ENCODE measurements at places on chromosomes 7 and 10.
A peak's percentile ranks its signal among the peaks of the same experiment; 100 is the strongest.

DNA sequence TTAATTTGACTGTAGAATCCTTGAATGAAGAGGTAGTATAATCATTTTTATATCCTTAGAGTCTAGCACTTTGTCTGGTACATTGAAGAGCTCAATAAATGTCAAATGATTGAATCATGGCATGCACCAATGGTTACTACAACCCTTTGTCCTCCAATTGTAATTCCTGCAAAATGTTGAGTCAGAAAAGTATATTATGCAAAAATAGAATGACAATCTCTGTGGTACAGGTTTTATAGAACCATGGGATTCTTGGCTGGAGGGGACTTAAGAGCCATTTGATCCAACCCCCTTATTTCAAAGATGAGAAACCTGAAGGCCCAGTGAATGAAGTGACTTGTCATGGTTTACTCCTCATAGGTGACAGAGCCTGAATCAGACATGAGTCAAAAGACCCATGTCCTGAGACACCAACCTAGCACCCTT is 30.9 kb upstream of the SMKR1 start:
- DNase-seq: no peak

DNA sequence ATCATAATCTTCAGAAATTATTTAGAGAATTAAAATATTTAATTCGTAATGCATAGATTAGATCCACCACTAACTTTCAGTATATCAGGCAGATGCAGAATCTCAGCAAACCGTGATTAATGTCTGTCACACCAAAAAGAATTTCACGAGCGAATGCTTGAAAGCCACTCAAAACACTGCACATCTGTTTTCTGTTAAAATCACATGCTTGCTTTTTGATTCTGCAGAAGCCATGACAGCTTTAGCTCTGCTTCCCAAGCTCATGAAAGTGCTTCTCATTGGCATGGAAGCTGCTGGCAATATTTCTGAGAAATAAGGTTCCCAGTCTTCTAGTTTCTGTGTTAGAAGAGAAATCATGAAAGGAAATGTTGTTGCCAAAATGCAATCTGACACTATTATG is 837.8 kb upstream of the LRRN3 start:
- no peak for DNase-seq

- no peak for DNase-seq
Measured at GRCh38 chr7:1087952-1088920, at the start of gene GPER1. GPER1 (plus strand) TSS chr7:1088113; CDS start chr7:1091729, 3,616 bp downstream.

- no peak for DNase-seq
Measured at GRCh38 chr7:71769326-71769725, 637.4 kb downstream of the GALNT17 start.

GRCh38 chr10:127534074-127534473 is 15.0 kb upstream of the NPS start:
- DNase-seq: no peak

GRCh38 chr7:105519353-105519752 is 2.7 kb downstream of the PUS7 start:
- DNase-seq: no peak

- DNase-seq: peak; percentile 82
Measured at GRCh38 chr7:139043823-139044812, 8.3 kb upstream of the ZC3HAV1L start.

DNA sequence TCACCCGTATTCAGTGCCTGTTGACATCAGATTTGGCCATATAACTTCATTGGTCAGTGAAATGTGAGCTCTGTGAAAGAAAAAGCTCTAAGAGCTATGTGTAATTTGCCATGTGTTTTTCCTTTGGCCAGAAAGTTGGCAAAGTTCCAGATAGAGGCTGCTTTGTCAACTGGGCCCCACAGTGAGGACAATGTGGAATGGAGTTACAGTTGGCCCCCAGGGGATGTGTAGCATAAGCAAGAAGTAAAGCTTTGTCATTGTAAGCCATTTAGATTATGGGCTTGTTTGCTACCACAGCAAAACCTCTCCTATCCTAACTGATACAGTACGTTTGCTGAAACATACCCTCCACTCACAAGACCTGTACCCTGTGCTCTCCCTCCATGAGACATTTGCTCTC is 119.1 kb upstream of the HABP2 start:
- DNase-seq: no peak

GRCh38 chr10:29962166-29962850 is 97.1 kb downstream of the JCAD start:
- DNase-seq: no peak

DNA sequence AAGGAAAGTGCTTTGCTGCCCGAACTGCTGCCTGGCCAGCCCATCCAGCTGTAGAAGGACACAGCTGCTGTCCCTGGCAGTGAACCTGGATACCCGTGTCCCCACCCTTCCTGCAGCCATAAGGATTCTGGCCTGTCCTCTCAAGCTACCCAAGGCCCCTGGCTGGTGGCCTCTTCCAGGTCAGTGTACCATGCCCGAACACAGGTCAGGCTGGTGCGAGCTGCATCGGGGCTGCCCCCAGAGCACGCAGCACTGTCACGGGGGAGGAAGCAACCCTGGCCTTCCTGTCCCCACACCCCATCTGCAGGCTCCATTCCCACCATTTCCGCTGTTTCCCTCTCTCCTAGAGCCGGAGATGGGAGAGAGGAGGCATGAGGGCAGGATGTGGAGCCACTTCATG is 30.5 kb upstream of the PWWP2B start:
- no peak for DNase-seq

DNA sequence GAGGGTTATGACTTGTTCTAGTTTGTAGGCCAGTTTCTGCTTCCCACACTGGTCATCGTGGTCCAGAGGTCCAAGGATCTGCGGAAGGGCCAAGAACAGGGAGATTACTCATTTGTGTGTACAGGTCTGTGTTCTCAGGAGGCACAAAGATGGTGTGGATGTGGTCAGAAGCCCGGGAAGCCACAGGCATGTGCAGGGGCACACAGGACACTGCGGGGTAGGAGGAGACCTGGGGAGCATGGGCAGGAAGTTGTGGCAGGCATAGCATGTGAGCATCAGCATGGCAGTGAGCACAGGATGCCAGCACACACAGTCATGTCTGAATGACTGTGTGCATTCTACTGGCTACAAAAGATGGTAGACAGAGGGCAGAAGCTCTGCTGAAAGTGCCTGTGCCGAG is 445.8 kb downstream of the PLXNA4 start:
- DNase-seq: no peak

- DNase-seq: no peak
Measured at GRCh38 chr7:3301449-3301731, 338 bp downstream of the SDK1 start.

DNA sequence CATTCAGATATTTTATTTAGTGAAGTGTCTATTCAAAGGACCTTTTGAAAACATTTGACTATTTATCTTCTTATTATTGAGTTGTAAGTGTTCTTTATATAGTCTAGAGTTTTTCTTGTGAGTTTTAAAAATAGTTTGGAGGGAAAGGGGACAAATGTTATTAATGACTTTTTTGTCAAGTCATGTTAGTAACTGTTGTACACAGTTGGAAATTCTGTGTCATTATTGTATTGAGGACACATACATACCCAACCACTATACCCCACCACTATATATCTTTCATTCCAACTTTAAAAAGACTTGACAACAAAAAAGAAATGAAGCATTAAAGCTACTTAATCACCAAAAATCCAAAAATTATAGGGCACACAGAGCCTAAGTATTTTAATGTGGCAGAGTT is 53.2 kb upstream of the OIT3 start:
- DNase-seq: no peak

GRCh38 chr7:81903115-81903514 is 133.3 kb upstream of the HGF start:
- DNase-seq: no peak

GRCh38 chr7:102883098-102883860 is 29.5 kb upstream of the LRRC17 start:
- DNase-seq: no peak

DNA sequence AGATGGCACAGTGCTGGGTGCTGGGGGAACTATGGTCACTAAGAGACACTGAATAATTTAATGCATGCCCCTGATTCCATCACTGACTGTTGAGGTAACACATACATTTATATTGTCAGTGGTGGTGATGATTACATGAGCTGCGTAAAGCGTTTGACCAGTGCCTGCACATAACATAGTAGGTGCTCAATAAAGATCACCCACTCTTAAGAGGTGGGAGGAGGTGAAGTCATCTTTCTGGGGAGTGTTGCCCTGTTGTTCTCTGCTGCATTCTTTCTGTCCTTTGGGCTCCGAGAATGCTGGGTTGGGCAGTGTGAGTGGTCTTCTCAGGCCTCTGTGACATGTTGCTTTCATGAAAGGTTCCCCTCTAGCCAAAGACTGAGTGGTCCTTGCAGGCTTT is 68.0 kb downstream of the TCF7L2 start:
- DNase-seq: no peak

- no peak for DNase-seq
Measured at GRCh38 chr10:75919913-75920312, 488.5 kb downstream of the LRMDA start.

DNA sequence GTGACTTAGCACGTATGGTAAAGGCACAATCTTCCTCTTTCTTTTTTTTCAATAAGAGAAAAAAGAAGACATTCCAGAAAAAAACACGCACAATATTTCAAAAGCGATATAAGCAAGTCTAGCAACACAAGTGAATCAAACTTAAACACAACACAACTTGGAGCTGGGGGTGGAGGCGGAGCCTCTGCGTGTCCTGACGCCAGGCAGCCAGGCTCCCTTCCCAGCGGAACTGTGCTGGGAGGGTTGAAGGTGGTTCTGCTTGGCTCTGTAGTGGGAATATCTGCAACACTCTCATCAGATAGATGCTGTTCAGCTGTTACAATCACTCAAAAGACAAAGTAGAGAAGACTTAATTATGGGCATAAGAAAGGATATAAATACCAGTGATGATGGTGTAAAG is 211.4 kb downstream of the WDR37 start:
- no peak for DNase-seq

DNA sequence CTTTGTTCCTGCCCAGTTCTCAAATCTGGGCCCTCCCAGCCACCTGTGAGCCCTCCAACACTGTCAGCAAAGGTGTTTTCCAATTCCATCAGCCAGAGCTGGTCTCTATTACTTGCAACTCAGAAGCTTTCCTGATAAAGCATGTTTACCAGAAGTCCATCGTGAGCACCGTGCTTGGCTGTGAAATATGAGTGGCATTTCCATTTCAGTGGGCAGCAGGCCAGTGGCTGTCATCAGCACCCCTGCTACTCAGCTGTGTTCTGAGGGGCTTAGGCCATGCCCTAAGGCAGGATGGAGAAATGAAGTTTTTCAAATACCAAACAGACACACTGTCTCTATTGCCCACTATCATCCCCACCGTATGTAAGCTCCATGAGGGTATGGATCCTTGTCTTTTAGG is 12.7 kb upstream of the BNIP3 start:
- no peak for DNase-seq

DNA sequence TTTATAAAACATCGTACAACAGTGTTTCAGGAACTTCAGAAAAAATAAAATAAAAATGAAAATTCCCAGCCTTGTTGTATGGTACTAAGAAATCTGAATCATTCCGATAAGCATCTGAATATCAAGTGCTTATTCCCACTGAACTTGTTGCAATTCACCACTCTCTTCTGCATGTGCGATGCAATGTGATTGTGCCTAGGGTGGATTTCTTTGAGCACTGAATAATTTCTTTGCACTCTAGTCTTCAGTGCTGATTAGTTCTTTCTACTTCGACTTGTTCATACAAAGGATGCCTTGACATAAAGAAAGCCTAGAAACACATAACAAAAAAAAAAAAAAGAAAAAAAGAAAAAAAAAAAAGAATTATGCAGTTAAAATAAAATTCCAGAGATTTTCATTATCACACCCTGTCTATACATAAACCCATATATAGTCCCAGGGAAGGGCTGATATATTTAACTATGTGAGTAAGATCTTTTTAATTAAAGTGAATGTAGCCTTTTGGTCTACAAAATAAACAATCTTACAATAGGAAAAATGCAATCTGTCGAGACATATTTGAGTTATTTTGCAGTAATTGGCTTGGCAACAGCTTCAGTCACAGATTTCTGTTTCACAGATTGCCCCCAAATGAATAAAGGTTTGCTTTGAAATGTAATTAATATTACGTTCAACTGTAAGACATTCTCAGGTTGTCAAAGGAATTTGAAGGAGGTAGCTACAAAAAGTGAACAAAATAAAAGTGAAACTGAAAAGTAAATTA is 1118.9 kb upstream of the CELF2 start:
- no peak for DNase-seq

DNA sequence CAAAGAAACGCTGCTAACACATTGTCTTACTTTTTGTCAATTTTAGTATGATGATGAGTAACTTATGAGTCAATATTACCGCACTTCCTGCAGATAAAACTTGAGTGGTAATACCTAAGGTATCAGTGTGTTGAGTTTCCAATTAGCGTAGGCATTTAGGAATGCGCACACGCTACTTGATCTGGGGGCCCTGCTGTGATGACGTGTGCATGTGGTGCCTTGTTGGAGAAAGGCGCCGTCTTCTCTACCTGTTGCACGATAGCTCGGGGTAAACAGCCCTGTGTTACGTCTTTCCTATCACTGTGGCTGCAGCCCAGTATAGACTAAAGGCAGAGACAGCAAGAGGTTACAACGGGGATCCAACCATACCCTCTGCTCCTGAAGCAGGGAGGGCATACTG is 476.8 kb upstream of the ADARB2 start:
- no peak for DNase-seq

GRCh38 chr7:105829681-105830322 is 46.6 kb downstream of the ATXN7L1 start:
- no peak for DNase-seq

DNA sequence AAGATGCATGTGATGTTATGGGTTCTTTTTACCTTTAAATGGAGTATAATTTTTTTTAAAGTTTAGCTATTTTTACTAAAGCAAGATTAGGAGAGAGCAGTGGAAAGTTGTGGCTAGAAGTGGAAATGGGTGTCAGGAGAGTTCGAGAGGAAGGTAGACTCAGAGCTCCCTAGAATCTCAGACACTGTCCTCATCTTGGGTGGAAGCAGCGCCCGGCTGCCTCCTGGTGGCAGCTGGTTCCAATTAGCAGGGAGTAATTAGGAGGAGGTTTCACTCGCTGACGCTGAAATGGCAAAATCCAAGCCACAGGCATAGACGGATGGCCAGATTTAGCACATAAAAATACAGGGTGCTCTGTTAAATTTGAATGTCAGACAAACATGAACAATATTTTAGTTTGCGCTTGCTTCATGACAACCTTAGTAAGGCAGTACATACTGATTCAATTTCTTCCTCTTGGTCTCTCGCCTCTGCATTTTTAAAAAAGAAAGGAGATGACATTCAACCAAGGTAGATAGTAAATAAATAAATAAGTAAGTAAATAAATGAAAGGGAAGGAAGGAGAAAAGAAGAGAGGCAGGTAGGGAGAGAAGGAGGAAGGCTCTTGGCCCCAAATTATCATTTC is 58.5 kb downstream of the LGI1 start:
- peak; percentile 10 for DNase-seq

- DNase-seq: no peak
Measured at GRCh38 chr10:60086421-60086820, 180.1 kb upstream of the CCDC6 start.

GRCh38 chr7:114832906-114833595 is 88.8 kb upstream of the MDFIC start:
- DNase-seq: peak; percentile 78

GRCh38 chr10:86992456-86992855 is 24.2 kb downstream of the ADIRF start:
- no peak for DNase-seq

- no peak for DNase-seq
Measured at GRCh38 chr7:24316340-24316739, 32.4 kb downstream of the NPY start.

- DNase-seq: no peak
Measured at GRCh38 chr10:1050145-1050544, 1.2 kb upstream of the IDI1 start.

GRCh38 chr7:154738216-154738615 is 264.7 kb downstream of the PAXIP1 start:
- DNase-seq: no peak
